ENCODE measurements at places on chromosomes 2 and 18.
A peak's percentile ranks its signal among the peaks of the same experiment; 100 is the strongest.

GRCh38 chr2:85437488-85438200 lies 19.1 kb downstream of the SH2D6 start:
- DNase-seq, result peak; percentile 50

- DNase-seq, result no peak
Observed at GRCh38 chr2:238445409-238446190, 18.9 kb downstream of the ASB1 start.

GRCh38 chr18:25921677-25922421 lies 168.6 kb downstream of the SS18 start:
- peak; percentile 22 for DNase-seq

DNA sequence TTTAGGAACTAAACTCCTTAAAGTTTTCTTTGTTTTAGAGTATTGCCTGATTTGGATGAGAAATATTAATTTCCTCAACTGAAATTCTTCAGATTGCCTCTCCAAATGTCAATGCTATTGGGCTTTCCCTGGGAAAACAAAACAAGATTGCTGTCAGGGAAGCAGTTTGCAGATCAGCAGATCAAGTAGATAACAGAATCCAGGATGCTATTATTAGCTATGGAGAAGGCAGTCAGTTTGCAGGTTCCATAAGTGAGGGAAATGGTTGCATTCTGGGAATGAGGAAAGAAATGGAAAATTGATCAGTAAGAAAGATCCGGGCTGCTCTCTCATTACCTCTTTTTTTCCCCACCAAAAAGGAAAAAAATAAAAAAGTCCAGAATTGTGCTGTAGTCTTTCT lies 11.0 kb downstream of the LINC00305 start:
- no peak for DNase-seq

DNA sequence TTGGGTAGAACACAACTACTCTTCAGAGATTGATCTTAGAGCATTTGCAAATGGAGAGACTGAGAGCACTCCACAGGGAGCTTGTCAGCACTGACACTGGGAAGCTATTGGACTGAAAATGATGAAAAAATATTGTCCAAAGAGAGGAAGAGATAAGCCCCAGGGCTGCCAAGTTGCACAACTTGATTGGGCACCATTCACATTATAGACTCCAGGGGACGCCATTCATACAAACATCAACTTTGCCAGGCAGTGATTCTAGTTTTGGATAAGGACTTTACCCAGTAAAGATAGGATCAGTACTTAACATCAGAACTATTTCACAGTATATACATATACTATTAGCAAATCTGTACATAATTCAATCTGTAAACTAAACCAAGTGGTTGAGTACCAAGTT lies 79.6 kb upstream of the MYCN start:
- no peak for DNase-seq

GRCh38 chr2:179440642-179441251 lies 176.1 kb upstream of the SESTD1 start:
- DNase-seq, result no peak

DNA sequence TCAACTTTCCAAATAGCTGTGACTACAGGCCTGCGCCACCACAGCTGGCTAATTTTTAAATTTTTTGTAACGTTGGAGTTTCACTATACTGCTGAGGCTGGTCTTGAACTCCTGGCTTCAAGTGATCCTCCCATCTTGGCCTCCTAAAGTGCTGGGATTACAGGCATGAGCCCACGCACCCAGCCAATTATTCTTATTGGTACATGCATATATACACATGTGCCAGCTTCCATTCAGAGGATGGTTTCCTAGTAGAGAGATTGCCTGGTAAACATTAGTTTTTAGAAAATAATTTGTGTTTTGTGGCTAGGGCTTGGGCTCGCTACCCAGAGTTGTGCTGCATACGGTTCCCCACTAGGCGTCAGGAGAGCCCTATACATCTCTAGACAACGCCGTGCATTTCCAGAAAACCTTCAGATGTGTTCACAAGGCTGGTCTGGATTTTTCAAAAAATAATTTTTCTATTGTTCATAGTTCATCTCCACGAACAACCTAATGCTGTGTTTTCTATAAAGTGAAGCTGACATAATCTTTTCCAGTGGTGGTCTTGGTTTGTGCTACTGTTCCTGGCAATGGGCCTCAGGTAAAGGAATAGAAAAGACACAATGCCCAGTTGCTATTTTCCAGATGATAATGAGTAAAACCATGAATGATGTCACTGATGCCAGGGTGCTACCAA lies 14.6 kb upstream of the AFG3L2 start:
- peak; percentile 33 for DNase-seq

DNA sequence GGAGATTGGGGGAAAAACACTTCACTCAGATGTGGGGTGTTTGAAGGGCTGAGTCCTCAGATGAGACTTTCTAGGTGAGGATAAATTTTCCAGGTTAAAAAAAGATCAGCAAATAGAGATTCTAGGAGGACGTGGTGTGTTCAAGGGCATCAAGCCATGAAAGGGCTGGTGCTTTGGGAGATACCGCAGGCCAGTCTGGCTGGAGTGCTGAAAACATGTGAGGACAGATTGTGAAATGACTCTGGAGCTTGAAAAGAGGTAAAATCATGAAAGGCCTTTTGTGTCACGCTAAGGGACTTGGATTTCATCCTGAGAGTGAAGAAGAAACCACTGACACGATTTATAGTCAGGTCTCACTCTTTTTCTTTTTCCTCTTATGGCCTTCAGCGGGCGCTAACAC lies 320.5 kb downstream of the DPP10 start:
- DNase-seq, result no peak

DNA sequence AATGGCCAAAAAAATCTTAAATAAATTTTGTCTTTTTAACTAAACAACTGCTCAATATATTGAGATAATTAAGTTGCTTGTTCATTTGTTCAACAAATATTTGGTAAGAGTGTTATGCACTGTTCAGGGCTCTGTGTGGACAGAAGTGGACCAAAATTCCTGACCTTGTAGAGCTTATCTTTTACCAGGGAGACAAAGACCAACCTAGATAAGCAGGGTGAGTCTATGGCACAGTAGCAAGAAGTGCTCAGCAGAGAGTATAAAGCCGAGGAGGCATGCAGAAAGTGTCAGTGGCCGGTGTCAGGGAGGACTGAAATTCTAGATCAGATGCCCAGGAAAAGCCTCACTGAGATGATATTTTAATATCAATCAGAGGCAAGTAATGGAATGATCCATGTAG lies 2.6 kb downstream of the RAB27B start:
- DNase-seq, result no peak

DNA sequence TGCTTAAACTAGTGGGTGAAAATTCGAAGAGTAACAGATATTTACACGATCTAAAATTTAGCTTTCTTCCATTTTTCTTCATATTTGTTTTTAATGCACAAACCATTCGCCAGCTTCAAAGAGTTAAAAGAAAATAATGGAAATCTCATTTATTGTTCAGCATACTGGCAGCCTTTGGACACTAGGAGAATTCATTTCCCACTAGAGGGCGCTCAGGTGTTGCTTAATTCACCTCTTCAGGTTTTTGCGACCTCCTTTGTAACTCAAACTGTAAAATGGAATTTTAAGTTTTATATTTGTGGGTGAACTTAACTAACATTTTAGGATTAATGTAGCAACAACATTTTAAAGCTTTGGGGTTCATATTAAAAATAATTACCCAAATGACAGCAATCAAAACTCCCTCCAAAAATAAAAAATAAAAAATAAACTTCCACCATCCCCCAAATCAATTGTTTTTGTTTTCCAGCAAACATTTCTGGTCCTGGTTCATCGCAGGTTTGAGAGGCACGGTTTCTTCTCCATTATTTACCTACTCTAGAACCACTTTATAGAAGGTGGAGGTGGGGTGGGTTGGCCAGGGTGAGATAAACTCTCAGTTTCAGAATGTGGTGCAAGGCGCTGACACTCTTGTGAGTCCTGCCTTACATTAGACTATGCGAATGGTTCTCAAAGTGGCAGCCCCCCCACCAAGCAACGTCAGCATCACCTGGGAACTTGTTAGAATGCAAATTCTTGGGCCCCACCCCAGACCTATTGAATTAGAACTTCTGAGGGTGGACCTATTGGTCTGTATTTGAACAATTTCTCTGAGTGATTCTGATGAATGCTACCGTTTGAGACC lies 24.7 kb upstream of the PNPT1 start:
- peak; percentile 13 for DNase-seq

- no peak for DNase-seq
Observed at GRCh38 chr2:231423176-231423575, 27.7 kb downstream of the B3GNT7 start.

DNA sequence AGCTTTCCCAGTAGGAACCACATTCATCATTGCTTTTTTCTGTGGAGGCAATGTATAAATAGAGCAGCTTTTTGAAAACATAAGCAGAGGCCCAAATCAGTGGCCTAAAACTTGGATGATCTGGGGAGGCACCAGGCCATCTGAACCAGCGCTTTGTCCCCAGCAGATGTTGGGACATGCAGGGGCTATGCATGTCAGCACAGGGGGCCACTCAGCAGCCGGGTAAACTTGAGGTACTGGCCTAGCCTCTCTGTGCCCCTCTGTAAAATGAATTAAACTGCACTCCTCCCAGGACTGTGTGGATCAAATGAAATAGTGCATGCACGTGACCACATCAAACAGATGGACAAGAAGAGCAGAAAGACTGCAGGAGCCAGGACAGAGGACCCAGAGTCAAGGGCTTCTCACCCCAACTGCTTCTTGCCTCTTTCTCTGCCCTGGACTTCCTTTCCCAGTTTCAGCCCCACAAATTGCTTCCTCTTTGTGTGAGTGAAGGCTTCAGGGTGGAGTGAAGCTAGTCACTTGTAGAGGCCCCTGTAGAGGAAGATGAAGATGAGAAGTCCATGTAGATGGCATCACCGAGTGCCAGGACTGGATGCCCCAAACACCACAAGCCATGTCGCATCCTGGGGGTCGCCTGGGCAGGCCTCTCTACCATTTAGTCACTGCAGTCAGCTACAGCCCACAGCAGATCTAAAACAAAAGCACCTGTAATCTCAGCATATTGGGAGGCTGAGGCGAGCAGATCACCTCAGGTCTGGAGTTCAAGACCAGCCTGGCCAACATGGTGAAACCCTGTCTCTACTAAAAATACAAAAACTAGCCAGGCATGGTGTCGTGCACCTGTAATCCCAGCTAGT lies 53.2 kb downstream of the IMPA2 start:
- DNase-seq, result no peak

- no peak for DNase-seq
Observed at GRCh38 chr18:35797948-35798347, 174.5 kb upstream of the RMP24 start.

GRCh38 chr2:209351636-209352035 lies 72.2 kb upstream of the MAP2 start:
- no peak for DNase-seq

GRCh38 chr2:3610881-3611505 lies 16.1 kb downstream of the COLEC11 start:
- no peak for DNase-seq

DNA sequence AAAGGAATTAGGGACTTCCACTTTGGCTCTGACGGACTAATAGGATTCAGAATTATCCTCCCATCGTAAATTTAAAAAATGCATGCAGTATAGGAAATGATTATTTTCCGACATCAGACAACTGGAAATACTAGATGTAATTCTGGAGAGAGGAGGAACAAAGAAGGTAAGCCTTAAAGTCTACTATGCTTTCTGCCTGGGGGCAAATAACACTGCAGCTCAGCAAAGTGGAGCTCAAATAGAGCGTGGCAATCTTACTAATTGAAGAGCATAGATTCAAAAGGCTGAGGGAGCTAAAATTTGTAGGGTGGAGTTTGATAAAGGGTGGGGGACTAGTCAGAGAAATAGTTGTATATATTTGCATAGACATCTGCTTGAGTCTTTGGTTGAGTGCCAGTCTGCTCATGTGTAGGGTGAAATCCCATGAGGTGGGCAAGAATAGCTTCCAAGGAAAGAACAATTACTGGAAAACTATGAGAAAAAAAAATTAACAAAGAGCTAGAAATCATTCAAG lies 23.8 kb downstream of the COPS8 start:
- no peak for DNase-seq

GRCh38 chr18:7332452-7332851 lies 101.6 kb downstream of the LRRC30 start:
- no peak for DNase-seq

- no peak for DNase-seq
Observed at GRCh38 chr18:33116376-33116775, 324.1 kb downstream of the CCDC178 start.

- no peak for DNase-seq
Observed at GRCh38 chr2:151937966-151938365, 109.7 kb upstream of the ARL5A start.

GRCh38 chr18:58578835-58579560 lies 49.9 kb downstream of the ALPK2 start:
- DNase-seq, result no peak

DNA sequence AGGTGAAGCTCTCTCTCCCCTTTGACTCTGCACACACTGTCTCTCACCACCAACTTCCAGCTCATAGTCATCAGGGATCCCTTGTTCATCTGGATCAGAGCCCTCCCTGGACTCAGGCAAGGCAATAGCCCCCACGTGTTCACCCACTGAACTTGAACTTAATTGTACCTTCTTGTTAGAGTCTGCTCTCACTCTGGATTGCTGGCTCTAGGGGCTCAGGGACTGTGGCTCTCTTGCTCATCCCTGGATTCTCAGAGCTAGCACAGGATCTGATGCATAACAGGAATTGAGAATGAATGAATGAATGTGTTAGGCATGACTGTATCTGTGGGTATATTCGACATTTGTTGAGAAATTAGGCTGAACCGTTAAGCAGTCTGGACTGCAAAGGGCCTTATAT lies 16.7 kb upstream of the ASAP2 start:
- DNase-seq, result no peak

DNA sequence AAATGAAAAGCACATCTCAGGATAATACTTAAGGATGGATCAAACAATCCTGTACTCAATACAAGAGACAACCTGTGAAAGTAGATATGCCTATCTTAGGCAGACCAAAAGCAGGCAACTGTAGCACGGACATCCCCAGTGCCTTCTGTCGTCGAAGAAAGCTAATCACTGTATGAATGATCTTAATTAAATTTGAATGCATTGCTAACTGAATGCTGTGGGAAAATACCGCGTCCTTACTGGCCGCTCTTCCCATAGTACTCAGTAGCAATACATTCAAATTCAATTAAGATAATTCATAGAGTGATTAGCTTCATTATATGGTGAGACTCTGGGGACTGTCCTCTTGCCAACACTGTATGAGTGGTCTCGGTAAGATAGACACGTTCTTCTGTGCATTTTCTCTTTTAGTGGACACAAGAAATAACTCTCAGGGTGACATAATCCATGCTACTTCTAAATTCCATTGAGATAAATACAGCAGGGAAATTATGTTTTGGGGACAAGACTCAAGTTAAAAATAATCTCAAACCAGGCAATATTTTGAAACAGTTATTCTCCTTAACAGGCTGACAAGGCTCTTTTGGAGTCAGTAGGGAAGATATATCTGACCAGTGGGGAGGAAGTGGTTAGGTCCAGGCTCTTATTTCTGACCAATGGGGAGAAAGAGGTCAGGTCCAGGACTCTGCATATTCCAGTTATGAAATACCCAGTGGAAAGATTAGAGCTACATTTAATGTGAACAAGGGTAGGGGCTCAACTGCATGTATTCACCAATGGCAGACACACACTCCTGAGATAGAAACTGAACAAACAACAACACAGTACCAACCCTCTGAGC lies 97.3 kb downstream of the DOCK10 start:
- no peak for DNase-seq

- no peak for DNase-seq
Observed at GRCh38 chr2:88868861-88869260, 177.4 kb downstream of the RPIA start.

All from stimulated activated CD4-positive, alpha-beta T cell treated with anti-CD3 and anti-CD28 coated beads, TNF-alpha, amount 100 ng/mL, for 48 hours (primary cell).